ENCODE measurements at places on chromosomes 11 and 22.

GRCh38 chr22:40637183-40638150 is 948 bp upstream of the MRTFA start:
- DNase-seq: no peak

- DNase-seq: no peak
Measured at GRCh38 chr11:121365304-121365703, 72.7 kb downstream of the SC5D start.

DNA sequence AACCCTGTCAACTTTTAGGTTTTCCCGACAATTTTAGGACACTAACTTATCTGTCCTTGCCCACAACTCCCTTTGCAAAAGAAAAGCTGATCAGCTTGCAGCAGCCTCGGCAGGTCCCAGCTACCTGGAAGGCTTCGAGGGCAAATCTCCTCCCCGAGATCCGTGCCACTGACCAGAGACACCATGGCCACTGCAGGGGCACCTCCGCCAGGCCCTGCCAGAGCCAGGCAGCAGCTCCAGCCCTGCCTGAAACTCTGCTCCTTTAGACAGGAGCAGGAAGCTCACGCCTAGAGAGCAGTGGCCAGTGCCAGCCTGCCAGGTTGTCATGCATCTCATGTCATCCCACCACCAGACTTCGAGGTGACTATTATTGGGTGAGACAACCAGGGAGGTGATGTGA is 21.1 kb downstream of the KCNJ4 start:
- DNase-seq: no peak

DNA sequence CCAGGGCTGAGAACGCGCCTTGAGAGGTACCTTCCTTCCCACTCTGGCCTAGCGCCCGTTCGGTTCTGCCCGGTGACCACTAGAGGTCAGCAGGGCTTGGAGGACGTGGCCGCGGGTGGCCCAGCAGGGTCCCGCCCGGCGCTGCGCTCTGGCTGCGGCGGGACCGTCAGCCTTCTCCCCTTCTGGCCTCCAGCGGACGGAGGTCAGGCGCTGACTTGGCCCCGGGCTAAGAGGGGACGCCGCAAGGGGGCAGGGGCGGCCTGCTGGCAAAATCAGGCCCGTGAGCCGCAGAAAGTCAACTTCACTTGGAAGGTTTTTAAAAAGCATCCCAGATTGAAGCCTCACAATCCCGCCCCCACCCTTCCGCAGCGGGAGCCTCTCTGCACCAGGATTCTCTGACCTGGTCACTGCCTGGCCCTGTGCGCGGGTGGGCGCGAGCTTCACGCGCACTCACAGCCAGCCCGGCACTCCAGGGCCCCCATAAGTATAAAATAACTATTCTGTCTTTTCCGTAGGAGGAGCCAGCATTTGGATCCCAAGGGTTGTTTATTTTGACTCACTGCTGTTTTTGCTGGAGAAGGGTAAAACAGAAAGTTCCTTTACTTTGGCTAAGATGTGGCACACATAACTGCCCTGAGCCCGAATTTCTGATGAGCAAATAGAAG is 23.2 kb upstream of the ZBTB16 start:
- peak; percentile 40 for DNase-seq

DNA sequence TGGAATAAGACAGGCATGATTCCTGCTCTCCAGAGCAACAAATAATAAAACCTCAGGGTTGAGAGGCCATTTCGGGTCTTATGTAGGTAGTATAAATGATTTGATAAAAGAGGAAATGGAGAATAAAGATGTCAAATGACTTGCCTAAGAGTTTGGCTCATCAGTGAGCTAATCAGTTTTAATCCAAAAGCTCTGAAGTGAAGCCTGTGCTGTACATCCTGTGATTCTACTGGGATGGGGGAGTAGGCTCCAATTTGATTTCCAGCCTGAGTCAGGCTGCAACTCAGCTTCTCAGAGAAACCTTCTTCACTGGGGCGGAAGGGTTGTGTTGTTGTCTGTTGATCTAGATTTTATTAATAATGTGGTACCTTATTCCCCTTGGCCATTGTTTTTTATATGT is 192.2 kb upstream of the SORL1-AS1 start:
- DNase-seq: no peak

- no peak for DNase-seq
Measured at GRCh38 chr11:77262803-77263202, 38.7 kb downstream of the GDPD4 start.

DNA sequence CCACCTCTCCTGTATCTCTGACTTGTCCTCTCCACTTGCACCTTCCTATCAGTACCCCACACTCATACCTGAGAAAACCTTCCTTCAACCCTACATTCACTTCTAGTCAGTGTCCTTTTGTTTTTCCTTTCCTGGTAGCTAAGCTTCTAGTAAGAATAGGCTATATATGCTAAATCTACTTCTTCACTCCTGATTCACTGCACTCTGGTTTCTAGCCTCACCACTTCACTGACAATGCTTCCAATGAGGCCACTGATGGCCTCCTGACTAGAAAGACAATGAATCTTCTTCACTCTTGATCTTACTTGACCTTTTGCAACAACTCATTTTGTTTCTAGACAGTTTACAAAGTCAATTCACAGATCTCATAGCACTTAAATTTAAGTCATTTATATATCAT is 52.0 kb downstream of the RELT start:
- DNase-seq: no peak

GRCh38 chr22:39248254-39248653 is 3.5 kb upstream of the PDGFB start:
- no peak for DNase-seq

- DNase-seq: peak; percentile 32
Measured at GRCh38 chr11:128731041-128731663, 37.3 kb downstream of the FLI1 start.

GRCh38 chr11:45145379-45146071 is 914 bp upstream of the PRDM11 start:
- peak; percentile 33 for DNase-seq

DNA sequence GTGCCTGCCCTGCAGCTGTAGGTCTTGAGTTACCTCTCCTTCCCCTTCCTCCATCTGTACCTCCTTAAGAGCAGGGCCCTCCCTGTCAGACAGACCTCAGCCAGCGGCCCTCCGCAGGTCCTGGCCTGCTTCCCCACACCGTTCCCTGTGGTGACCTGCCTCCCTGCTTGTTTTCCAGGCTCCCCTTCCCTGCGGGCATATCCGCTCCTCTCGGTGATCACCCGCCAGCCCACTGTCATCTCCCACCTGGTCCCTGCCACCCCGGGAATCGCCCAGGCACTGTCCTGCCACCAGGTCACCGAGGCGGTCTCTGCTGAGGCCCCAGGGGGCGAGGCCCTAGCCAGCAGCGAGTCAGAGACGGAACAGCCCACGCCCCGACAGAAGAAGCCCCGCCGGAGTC is 60.9 kb downstream of the BARX2 start:
- no peak for DNase-seq

- DNase-seq: peak; percentile 75
Measured at GRCh38 chr22:38203090-38203810, 1.5 kb downstream of the MAFF start.

DNA sequence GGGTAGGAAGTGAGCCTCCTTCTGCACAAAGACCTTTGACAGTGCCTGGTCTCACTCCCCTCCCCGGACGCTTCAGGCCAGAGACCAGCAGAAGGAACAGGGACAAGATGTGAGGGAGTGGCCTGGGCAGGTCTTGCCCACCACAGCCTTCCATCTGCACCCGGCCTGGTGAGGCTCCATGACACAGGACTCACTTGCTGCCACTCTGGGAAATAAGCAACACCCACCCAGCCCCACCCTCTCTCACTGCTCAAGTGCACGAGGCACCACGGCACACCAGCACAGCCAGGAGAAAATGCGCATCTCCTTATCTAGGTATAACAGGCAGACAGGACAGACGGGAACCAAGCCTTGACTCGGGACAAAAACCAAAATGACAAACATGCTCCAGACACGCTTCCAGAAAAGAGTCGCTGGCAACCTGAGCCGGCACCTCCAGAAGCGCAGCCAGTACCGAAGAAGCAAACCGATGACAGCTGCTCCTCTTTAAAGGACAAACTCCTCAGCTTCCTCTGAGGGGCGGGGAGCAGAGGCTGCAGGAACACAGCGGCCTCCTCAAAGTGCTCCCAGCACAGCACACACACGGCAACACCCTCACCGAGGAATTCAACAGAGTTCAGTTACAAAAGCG is 41.7 kb downstream of the BRD1 start:
- no peak for DNase-seq

- peak; percentile 47 for DNase-seq
Measured at GRCh38 chr11:75338516-75339208, 12.8 kb downstream of the ARRB1 start.

GRCh38 chr11:36090356-36091109 is 146.7 kb downstream of the LDLRAD3 start:
- DNase-seq: no peak

GRCh38 chr11:117299351-117300282 is 8.5 kb downstream of the BACE1-AS start:
- DNase-seq: no peak

- DNase-seq: no peak
Measured at GRCh38 chr11:62077132-62077531, 46.7 kb upstream of the INCENP start.

- peak; percentile 53 for DNase-seq
Measured at GRCh38 chr11:45097721-45098493, 48.5 kb upstream of the PRDM11 start.

GRCh38 chr11:13055200-13055599 is 46.1 kb downstream of the RASSF10 start:
- no peak for DNase-seq

DNA sequence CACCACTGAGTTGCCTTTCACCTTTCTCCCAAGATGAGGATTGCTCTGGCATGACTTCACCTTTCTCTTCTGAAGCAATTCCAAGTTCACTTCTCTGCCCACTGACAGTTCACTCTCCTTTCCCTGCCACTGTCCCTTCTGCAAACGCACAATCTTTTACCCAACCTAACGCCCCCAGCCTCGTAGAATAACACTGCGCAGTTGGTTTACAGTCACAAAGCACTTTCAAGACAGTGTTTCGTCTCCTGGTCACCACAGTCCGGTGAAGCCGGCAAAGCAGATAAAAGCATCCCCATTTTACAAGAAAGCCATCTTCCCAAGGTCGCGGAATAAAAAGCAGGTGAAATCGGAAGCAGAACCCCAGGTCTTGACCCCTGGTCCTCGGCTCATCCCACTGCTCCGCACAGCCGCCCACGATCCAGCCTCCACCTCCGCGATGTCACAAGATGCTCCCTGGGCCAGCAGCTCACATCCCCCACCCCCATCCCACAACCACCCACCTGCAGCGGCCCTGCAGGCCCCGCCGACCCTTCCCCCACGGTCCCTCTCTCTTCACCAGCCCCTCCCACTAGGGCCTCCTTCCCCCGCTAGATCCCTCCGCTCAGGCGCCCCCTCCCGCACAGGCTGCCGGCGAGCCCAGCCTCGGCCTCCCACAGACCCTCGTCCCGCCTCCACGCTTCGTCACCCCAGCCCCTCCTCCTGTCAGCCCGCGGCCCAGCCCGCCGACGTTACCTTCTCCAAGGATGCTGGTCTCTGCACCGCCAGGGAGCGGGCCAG is 585 bp downstream of the PI4KA start:
- peak; percentile 73 for DNase-seq

DNA sequence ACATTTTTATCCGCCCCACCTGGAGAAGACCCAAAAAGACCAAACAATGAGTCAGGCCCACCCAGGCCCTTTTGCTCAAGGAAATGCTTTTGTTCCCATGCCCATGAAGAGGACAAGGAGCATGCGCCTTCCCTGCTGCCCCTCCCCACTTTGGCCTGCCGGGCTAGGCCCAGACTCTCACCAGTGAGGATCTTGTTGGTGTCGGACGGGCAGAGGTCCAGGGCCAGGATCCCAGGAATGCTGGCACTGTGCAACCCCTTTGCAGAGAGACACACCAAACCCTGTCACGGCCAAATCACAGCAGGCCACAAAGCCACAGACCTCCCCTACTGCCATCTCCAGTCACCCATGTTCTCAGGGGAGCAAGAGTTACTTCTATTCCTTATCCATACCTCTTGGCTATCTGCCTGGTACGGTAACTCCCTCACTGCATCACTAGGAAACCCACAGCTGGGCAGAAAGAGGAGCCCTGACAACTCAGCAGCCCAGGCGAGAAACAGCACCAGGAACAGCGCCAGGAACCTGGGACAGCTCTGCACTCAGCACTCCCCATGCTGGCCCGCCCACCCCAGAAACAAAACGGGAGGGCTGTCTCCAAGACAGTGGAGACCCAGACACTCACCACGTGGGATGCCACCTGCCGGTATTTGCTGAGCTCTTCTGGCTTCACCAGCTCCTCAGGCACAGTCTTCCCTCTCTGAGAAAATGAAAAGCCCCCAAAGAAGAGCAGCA is 5.5 kb downstream of the PRPF19 start:
- no peak for DNase-seq

DNA sequence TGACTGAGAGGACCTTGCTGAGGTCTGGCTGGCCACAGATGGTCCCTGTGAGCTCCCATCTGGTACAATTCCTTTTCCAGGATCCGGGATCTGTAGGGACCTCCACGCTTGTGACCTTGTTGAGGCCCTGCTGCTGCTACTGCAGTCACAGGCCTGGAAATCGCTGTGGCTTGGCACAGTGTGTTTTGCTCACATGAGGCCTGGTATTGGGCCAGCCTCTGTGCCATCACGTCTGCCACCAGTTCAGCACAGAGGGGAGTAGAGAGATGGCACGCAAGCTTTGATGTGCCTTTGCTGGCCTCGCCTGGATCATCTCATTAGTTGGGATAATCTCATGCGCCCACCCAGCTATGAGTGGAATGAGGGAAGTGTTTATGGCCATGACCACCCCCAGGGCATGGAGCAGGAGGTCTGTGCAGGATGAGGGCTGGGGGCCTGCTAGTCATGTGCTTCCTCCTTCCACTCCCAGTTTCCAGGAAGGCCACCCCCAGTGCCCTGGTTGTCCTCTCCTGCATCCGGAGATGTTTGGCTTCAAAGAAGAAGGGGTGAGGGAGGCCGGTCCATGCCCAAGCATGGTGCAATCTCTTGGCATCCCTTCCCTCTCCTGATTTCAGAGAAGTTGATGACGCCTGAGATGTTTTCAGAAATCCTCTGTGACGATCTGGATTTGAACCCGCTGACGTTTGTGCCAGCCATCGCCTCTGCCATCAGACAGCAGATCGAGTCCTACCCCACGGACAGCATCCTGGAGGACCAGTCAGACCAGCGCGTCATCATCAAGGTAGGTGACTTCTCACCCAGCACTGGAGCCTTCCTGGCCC is 22.4 kb downstream of the DERL3 start:
- DNase-seq: no peak

GRCh38 chr11:90251599-90251998 is 28.8 kb upstream of the CHORDC1 start:
- DNase-seq: no peak

DNA sequence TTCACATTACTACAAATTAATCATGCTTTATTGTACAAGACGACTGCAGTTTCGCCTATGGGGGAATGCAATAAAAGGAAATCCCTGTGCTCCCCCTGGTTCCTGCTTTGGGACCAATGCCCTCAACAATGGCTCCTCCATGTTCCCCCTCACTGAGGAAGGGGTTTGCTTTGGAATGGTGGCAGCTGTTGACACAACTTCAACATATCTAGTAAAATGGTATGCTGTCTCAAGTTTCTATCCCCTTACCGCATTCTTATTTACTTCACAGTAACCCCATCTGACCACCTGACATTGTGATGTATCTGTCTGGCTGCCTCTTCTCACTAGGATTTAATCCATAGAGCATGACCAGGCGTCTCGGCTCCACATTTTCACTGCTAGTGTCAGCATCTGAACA is 48.8 kb downstream of the PIWIL3 start:
- DNase-seq: no peak
